Nucleus accumbens (tissue), 56 donors: ENCODE measurements at places on chromosomes 2 and 18.

GRCh38 chr2:189360861-189361260 is 80.4 kb upstream of the WDR75 start:
- no peak for DNase-seq

DNA sequence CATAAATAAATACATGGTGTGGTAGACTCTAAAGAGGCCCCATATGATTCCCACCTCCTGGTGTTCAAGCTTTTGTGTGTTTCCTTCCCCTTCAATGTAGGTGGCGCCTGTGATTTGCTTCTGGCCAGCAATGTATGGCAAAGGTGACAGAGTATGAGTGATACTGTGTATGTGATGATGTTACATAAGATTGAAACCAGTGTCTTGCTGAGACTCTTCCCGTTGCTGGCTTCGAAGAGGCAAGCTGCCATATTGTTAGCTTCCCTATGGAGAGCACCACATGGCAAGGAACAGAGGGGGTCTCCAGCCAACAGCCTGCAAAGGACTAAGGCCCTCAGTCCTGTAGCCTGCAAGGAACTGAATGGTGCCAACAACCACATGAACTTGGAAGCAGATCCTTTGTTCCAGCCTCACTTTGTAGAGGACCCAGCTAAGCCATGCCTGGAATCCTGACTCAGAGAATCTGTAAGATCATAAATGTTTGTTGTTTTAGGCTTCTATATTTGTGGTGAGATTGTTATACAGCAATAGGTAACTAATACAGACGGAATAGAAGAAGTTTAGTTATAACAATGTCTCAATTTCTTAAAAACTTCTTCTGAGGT is 1.7 kb upstream of the SMAD4 start:
- no peak for DNase-seq

GRCh38 chr2:39515897-39516346 is 78.8 kb upstream of the MAP4K3 start:
- DNase-seq = no peak

DNA sequence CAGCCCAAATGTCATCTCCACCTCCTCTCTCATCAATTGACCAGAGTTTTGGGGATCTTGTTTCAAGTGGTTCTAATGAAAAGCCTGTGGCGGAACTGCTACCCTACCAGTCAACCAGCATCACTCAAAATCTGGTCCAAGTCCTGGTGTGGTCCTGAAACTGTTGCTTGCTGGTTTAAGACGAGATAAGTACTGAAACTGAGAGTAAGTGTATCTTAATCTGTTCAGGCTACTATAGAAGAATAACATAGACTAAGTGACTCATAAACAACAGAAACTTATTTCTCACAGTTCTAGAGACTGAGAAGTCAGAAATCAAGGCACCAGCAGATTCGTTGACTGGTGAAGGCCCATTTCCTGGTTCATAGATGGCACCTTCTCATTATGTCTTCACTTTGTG is 879 bp upstream of the GALNT5 start:
- DNase-seq = no peak

DNA sequence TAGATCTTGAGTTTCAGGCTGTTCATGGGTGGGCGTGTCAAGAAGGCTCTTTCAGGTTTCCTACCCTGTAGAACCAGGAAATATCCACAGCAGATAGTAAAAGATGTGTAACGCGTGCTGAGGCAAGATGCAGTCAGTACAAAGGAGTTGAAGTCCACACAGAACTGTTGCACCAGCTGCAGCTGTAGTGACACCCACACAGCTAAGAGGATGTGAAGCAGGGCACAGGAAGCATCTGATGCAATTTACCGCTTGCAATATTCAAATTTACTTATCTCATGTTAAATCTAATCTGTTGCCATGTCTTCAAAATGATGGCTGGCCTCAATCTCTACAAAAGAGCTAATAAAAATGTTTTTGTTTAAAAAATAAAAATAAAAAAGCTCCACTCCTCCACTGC is 132.8 kb downstream of the ARHGAP15 start:
- DNase-seq = no peak

- DNase-seq = no peak
Measured at GRCh38 chr2:120829633-120830025, 94.0 kb downstream of the GLI2 start.

GRCh38 chr2:105391058-105391627 is 7.7 kb downstream of the FHL2 start:
- no peak for DNase-seq

- no peak for DNase-seq
Measured at GRCh38 chr2:235230821-235231601, 262.8 kb upstream of the AGAP1 start.

DNA sequence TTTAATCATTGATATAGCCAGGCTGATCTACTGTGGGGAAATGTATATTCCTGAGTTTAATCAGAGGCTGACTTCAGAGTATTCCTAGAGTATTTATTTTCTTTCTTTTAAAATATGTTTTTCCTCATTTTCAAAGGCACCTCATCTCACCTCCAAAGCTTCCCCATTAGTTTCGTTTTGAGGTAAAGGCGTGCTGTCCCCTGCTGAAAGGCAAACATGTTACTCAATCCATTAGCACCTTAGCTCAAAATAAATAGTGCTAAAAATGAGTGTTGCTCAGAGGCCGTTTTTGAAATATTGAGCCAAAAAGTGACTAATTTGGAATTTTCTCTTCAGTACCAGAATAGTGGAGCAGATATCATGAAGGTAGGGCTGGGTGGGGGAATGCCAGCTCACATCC is 386.2 kb downstream of the SOX11 start:
- no peak for DNase-seq

GRCh38 chr2:160294339-160294803 is 94.3 kb upstream of the ITGB6 start:
- DNase-seq = no peak

- DNase-seq = no peak
Measured at GRCh38 chr18:7155887-7156286, 38.3 kb upstream of the LAMA1 start.

DNA sequence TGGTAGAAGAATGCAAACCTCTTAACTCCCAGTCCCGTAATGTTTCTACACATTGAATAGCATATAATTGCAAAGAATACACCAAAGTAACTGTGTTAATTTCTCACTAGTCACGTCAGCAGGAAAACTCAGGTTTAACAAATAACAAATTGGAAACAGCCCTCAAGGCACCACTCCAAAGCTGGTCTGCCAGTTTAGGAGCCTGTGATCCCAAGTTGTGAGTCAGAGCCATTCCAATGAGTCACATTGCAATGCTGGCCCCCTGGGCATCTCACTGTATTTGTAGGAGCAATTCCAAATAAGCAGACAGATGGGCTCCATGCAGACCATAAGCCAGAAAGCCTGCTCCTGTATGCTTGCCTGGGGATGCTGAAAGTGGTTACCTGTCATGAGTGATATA is 143.2 kb upstream of the SETBP1 start:
- no peak for DNase-seq

GRCh38 chr2:60475123-60475830 is 78.2 kb downstream of the BCL11A start:
- DNase-seq = no peak

DNA sequence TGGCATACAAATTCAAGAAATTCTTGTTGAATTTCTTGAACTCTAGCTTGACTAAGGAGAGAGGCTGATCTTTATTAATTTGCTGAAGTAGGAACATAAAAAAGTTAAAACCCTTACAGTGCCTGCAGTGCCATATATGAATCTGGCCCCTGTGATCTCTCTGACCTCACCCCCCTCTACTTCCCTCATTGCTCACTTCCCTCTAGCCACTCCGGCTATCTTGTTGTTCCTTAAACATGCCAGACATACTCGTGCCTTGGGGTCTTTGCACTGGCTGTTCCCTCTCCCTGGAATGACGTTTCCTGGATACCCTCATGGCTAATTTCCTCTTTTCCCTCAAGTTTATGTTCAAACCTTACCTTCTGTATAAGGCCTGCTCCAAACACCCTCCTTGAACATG is 246.3 kb upstream of the SIX2 start:
- no peak for DNase-seq

GRCh38 chr2:55888936-55889335 is 34.6 kb downstream of the EFEMP1 start:
- DNase-seq = no peak

DNA sequence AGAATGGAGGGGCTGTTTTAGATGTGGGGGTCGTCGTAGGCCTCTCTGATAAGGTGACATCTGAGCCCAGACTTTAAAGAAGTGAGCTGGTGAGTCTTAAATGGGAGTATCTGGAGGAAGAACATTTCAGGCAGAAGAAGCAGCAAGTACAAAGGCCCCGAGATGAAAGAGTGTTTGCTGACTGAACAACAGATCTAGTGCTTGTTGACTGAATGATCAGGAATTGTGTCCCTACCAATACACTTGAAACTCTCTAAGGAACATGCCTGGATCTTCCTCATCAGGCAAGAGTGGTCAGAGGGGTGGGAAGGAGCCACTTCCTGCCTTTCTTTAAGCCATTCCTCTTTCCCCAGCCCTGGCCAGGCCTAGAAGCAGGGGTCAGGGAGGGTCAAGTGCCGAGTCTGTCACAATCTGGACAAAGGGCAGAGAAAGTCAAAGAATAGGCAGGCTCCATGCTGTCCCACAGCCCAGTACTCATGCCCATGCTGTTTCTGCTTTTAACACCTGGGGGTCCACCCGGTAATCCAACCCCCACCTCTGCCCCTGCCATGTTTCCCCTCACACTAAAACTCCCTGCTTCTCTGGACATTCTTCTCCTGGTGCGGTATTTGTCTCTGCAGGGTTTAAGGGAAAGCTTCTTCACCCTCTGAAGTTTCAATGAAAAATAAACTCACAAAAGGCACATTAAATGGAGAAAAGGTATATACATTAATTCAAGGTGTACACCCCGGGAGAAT is 3.0 kb upstream of the TMEM37 start:
- no peak for DNase-seq

- DNase-seq = no peak
Measured at GRCh38 chr2:240360645-240361475, 74.6 kb upstream of the GPC1 start.
